NCI-H1694 (cell line): ENCODE measurements at places on chromosomes 7 and 10.
A peak's percentile ranks its signal among the peaks of the same experiment; 100 is the strongest.

DNA sequence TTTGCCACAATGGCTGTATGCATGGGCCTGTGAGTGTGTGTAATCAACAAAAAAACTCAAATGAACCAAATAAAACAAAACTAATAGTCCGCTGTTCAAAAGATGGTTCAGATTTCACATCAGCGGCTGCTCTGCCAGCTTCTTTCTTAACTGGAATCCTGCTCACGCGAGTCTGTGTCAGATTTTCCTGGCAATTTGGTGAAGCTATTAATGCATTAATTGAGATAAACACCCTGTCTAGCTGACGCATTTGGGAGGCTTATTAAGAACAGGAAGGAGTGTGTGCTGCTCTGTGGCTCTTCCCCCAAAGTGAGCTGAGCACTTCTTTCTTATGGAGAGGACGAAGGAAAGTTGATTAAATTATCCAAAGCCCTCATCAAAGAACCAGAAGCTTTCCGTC lies 336.6 kb upstream of the MKI67 start:
- DNase-seq, result no peak

DNA sequence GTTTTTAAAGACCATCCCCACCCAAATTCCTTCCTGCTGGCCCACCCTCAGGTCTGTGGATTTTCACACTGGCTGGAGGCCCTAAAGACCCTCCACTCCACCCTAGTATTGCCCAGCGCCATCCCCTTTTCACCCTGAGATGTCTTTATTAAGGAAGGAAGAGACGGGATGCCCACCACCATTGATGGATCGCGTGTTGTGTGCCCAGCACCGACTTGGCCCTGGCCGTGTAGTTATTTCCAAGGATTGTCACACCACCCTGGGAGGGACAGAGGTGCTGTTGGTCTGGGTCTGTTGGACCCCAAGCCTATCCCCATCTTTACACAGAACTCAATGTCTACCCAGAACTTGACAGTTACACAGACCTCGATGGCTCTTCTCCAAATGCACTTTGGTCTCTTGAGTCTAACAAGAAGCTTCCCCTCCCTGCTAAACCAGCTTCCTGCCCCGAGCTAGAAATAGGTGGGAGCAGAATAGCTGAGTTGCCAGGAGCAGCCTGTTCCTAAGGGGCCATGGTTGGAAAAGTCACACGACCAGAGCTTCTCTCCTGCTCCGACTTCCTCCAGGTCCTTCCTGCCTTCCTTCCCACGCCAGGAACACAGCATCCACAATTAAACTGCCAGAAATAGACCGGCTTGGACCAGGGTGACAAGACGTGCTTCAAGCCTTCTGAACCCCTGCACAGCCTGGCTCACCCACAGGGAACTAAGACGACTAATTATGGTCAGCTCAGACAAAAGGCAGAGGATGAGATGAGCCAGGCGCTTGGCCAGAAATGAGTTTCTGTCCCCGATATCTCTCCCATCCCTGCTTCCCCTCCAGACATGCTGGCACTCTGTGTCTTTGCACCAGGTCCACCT lies 139.5 kb upstream of the CHST15 start:
- DNase-seq, result no peak

DNA sequence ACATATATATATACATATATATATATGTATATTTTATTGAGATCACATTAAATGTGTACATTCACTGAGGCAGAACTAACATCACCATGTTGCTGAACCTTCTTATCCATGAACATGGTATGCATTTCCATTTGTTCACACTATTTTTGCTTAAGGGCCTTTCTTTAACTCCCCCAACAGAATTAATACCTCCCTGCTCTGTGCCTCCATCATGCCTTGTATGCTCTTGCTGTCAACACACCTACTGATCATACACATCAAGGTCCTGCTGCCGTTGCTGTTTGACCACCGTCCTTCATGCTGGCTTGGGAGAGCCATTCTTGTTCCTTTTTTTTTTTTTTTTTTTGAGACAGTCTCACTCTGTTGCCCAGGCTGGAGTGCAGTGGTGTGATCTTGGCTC lies 43.5 kb downstream of the EPHB4 start:
- DNase-seq, result no peak

- DNase-seq, result no peak
Measured at GRCh38 chr7:35652124-35652523, 42.8 kb downstream of the HERPUD2 start.

DNA sequence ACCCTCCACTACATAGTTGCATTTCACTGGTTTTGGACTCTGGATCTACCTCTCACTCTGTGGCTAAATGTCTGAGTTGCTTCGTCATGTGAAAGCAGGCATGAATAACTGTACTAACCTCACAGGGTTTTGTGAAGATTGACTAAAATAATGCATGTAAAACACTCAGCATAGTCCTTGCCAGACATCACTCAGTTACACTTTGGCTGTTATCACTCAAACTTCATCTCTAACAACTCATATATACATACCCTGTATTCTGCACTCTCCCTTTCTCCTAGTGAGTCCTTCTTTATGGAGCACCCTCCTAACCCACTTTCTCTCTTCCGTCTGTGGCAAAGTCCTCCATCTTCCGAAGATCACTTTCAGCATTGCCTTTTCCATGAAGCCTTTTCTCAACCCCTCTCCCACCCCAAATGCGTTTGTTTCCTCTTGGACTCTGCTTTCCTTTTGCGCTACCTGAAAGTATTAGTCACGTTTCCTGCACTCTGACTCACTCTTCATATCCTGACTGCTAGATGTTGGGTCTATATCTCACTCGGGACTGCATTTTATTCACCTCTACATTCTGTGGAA lies 72.6 kb downstream of the OSBPL3 start:
- DNase-seq, result no peak

DNA sequence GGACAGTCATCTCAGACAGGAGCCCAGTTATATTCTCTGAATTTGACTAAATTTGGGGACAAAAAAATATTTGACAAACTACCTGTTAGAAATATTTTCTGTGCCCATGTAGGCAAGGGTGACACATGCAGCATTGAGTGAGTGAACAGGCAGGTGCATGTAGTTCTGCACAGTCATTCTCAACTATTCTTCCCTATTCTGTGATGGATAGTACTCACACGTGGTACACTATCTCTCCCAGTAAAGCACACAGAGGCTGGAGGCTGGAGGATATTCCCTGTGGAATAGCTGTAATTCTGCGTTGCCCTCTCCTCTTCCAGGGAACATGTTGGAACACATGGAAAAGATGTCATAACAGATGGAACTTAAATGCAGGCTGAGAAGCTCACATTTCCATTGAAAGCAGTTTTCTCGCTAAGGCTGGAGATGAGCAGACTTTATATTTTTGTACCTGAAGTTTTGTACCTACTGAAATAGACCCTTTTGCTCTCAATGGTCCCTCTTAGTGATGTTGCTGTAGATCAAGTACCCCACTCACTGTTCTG lies 75.0 kb downstream of the GPR141 start:
- DNase-seq, result peak; percentile 18

GRCh38 chr7:151520419-151521261 lies 945 bp upstream of the RHEB start:
- no peak for DNase-seq

DNA sequence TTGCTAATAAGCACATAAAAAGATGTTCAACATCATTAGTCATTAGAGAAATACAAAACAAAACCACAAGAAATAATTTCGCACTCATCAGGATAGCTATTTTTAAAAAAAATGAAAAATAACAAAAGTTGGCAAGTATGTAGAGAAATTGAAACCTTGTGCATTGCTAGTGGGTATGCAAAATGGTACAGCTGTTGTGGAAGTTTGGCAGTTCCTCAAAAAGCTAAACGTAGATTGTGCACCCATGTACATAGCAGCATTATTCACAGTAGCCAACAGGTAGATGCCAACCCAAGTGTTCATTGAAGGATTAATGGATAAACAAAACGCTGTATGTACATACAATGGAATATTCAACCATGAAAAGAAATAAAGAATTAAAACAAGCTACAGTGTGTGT lies 35.3 kb upstream of the STARD3NL start:
- no peak for DNase-seq

DNA sequence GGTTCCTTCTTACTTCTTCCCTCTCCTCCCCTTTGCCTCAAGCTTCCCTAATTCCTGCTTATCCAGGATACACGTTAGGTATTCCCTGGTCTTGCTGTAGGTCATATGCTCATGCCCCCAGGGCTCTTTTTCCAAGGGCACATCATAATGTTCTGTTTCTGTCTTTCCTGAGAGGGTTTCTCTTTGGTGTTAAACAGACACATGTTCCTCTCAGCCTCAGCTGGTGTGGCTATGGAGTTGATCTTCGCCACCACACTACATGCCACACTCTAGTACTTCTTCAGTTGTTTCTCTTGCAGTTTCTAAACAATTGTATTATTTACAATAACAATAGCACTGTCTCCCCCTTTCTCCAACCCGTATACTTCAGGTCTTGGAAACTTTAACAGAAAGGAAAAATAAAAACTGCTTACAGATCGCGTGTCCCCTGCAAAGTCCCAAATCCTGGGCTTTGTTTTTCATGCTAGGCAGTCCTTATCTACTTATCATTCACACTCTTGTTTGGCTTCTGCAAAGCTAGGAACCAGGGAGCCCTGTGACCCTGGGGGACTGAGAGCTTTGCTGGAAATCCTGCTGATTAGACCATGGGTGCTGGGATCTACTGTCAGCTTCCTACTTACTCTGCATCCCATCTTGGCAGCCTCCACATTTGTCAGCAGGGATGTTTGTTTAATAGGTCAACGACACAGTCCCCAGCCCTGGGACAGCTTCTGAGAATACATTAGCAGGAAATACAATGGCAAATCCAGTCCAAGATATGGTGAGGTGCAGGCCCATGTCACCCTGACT lies 193.9 kb upstream of the BMPER start:
- DNase-seq, result no peak
